ENCODE measurements at places on chromosomes 12 and 14.

- DNase-seq: no peak
Observed at GRCh38 chr12:84605983-84606382, 306.6 kb downstream of the SLC6A15 start.

DNA sequence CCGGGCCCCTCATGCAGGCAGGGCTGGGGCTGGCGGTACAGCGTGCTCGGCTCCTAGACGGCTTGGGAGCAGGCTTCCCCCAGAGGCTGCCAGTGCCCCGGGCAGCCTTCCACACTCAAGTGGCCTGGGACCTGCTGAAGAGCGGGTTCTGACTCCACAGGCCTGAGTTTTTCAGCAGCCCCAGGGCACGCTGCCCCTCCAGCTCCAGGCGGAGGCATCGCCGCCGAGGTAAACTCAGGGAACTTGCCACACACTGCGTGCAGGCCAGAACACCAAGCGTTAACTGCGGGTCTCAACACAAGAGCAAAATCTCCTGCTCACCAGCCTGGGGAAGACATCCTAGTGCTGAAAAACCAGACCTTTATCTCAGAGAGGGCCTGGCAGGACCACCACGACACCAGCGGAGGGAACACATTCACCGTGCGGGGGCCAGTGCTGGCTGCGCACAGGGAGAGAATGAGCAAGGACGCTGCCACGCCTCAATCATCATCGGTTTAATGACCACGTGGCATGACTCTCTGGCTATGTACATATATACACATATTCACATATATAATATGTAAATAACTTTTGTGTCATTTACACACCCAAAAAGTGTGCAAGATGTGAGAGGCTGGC is 21.3 kb downstream of the PSMC1 start:
- no peak for DNase-seq

GRCh38 chr12:67716817-67717216 is 68.3 kb downstream of the DYRK2 start:
- DNase-seq: no peak

DNA sequence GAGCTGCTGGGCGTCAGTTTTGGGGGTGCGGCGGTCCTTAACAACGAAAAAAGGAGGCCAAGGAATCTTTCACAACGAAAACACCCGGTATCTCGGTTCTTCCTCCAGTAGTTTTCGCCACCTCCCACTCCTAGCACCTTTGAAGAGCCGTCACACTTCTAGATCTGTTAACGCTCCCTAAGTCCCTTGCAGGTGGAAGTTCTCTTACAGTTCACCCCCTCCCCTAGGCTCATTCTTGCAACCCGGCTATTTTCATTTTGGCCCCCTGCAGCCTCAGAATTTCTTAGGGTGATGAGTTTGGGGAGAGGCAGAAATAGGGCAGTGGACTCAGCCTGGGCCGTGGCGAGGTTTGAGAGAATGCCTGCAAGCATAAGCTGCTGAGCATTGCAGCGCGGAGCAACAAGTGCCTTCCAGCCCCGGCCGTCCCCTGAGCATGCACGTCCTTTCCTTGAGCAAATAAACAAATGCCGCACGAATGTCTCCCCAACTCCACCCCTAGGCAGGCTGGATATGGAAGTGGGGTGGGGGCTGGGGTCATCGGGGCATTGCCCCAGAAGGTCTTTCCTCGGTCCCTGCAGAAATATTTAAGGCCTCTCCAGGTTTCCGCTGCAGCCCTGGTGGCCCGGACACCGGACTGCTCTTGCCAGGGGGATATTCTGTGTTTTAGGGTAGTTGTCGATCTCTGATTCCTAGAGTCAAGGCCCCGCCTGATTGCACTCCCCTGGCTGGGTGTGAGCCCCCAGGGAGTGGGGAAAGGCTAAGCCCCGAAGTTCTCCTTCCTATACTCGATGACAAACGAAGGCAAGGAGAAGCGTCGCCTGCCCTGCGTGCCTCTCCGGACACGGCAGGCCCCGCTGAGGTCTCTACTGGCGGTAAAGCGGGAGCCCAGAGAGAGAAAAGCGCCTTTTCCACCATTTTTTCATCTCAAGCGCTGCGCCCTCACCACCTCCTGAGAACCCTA is 1.6 kb downstream of the RFX4 start:
- DNase-seq: no peak

DNA sequence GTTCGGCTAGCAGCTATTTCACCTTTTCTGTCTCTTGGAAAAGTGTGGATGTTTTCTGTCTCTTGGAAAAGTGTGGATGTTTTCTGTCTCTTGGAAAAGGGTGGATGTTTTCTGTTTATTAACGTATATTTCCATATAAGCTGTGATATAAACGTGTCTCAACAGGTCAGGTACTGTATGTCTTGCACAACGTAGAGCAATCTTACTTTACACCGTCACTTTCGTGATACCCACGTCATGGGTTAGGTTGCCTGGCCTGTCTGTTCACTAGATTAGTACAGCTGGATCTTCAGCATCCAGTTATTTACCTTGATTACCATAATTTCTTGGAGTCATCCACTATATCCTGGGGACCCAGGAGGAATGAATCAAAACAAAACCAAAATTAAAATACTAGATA is 14.1 kb downstream of the CLEC7A start:
- DNase-seq: no peak

DNA sequence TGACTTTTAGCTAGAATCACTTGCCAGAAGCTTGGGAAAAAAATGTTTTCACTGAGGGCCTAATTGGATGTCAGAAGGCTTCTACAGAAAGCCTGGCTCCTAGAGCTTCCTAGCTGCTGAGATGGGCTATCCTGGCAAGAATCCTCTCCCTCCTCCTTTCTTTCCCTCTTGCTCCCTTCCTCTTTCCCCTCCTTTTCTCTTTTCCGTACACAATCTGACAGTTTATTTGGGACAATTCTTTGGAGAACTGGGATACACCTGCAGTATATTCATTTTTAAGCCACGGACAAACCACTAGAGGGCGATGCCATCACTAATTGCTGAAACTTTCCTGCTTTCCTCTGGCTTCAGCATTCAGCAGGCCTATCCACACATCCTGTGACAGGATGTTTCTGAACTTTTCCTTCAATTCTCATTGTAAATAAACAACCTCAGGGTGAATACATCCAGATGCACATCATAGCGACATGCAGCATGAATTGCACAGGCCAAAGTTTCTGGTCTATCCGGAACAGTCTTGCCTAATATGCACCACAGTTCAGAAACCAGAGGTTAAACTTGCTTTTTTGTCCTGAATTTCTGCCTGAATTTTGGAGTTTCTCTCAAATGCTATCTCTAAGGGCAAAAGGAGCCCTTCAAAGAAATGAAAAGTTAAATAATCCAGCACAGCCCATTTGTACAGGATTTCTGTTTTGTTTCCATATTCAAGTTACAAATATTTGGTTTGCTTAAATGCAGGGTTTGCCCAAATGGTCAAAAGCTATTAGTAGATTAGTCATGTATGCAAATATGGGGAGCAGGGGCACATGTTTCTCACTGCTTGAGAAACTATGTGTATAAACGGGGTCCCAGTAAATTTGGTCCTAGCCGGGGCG is 142.8 kb downstream of the PAWR start:
- no peak for DNase-seq

DNA sequence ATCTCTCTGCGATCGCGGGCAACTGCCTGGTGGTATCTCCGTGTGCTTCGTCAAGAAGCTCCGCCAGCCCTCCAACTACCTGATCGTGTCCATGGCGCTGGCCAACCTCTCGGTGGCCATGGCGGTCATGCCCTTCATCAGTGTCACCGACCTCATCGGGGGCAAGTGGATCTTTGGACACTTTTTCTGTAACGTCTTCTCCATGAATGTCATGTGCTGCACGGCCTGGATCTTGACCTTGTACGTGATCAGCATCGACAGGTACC is 1.6 kb upstream of the HEBP1 start:
- no peak for DNase-seq

GRCh38 chr12:1501001-1501400 is 93.4 kb downstream of the FBXL14 start:
- no peak for DNase-seq

GRCh38 chr14:95059126-95059525 is 98.2 kb downstream of the DICER1 start:
- no peak for DNase-seq

GRCh38 chr12:126874427-126875026 is 1392.4 kb upstream of the TMEM132C start:
- DNase-seq: peak; percentile 48

GRCh38 chr12:112198120-112198733 is 72.9 kb downstream of the TRAFD1 start:
- DNase-seq: peak; percentile 43

- no peak for DNase-seq
Observed at GRCh38 chr14:86193756-86194155, 663.8 kb downstream of the FLRT2 start.

GRCh38 chr14:77053046-77053841 is 24.7 kb upstream of the IRF2BPL start:
- no peak for DNase-seq

DNA sequence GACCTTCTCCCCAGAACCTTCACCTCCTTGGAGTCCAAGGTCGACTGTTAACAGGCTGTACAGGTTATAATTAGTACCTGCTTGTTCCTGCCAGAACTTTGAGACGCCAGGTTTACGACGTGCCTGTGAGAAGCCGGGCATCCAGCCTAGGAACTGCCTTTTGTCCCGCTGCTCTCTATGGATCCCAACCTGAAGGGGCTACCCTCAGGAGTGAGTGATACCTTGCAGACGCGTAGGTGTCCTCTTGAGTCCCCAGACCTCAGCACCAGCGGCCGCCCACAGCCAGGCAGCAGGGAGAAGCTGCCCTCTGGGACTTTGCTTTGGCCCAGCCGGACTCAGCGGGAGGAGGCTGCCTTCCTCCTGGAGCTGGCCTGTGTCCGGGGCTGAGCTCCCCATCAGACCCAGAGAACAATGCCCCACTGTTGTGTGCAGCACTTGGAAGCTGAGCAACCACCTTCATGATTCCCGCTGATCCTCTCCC is 16.2 kb downstream of the SYNE3 start:
- DNase-seq: no peak

GRCh38 chr12:18827913-18828312 is 90.0 kb downstream of the CAPZA3 start:
- no peak for DNase-seq

DNA sequence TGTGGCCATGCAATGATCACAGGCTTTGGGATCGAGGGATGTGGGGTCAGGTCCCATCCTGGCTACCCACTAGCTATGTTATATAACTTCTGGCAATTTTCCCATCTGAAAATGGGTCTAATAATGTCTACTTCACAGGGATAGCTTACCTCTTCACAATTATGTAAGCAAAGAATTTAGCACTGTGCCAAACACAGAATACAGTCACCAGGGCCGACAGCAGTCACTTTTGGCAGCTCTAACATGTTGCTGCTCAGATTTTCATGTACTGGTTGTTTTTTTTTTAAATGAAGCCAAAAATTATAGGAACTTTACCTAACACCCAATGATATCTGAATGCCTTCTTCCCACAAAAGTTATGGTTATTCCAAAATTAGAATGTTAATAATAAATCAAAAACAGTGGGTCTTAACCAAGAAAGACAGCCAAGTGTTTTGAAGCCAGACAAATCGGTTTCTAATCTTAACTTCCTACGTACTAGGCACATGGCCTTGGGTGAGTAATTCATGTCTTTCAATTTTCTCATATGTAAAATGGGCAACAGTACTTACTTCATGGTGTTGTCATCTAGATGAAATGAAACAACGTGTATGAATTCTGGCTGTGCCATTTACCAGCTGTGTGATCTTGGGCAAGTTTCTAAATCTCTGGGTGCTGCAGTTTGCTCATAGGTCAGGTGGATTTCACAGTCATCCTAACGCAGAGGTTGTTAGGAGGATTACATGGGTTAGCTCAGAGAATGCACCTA is 13.0 kb upstream of the PCED1B start:
- no peak for DNase-seq

GRCh38 chr12:40286583-40286982 is 61.8 kb downstream of the LRRK2 start:
- DNase-seq: no peak

- no peak for DNase-seq
Observed at GRCh38 chr14:96631621-96632362, 129.6 kb downstream of the PAPOLA start.

GRCh38 chr14:104970231-104971068 is 7.7 kb downstream of the AHNAK2 start:
- DNase-seq: no peak

DNA sequence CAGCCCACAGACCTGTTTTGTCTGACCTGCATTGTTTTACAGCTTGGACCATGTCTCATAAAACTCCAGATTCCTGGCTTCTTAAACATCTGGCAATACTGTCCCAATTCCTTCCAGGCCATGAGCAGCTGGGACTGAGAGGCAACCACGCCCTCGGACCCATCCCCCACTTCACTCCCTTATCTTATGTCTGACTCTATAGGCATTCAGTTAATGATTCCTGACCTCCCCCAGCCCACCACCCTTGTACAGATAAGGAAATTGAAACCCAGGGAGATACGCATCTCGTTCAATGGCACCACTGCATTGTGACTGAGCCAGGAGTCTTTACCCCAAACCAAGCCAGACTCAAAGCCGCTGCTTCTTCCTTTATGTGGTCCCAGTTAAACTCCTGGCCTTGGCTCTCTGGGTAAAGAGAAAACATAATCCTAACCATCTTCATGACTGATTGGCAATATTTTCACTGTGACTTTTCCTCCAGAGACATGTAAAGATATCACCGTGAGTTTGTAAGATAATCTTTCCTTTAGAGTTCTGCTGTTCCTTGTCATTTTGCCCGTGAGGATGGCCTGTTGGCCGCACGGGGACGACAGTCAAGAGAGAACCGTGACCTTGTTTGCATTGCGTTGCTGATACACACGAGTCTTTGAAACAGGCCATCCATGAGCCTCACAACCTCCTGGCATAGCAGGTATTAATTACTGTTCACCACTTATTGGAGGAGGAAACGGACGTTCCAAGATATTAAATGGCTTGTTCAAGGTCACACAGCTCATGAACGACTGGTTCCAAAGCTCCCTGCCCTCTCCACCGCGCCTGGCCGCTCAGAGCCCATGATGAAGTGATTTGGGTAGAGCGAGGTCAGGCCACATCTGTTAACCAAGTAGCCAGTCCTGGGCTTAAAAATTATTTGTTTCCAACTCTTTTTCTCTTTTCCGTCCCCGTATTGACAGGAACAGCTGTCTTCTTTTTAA is 39.4 kb downstream of the MAP1LC3B2 start:
- no peak for DNase-seq

GRCh38 chr12:124852911-124853427 is 10.7 kb downstream of the SCARB1 start:
- DNase-seq: no peak

GRCh38 chr12:1846421-1847405 is 26.3 kb downstream of the LRTM2 start:
- DNase-seq: no peak

- no peak for DNase-seq
Observed at GRCh38 chr14:60495946-60496345, 10.1 kb upstream of the C14orf39 start.

DNA sequence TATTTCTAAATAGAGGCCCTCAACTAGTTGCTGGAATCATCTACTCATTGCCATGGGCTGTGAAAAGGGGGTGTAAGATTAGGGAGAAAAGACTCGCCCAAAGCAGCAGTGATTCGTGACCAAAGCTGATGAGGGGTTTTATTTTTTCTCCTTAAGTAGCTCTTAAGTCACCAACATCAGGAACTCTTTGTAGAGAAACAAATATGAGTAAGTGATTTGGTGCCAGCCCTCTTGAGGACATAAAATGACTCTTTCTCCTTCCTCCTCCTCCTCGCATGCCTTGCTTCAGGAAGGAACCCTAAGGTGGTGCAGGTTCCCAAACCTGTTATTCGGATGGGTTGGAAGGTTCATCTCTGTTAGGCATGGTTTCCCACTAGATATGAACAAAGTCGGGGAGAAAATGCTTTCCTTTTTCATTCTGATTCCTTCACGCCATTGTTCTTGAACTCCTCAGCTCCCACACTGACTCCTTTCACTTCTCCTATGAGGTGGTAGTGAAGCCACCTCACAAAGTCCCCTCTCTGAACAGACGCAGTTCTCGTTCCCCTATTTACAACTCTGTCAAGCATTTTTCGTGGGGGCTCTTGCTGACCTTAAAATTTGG is 113.4 kb downstream of the ETV6 start:
- no peak for DNase-seq
